ENCODE measurements at places on chromosomes 3 and 15. TPM values are rescaled to one million over a fixed set of nuclear protein-coding genes. Genes with fewer than 3 reads are reported as not detected.

The VGLL3 gene
- 2.0 TPM for total RNA-seq

The KIF23 gene
- total RNA-seq = 58.0 TPM

The GNB5 gene
- 19.1 TPM for total RNA-seq

The SMCO1 gene
- not detected for total RNA-seq

The ISLR2 gene
- not detected for total RNA-seq

The MOBP gene
- 7.1 TPM for total RNA-seq
